ENCODE measurements at places on chromosomes 1 and 21. TPM values are rescaled to one million over a fixed set of nuclear protein-coding genes. Genes with fewer than 3 reads are reported as not detected.

TMEM52 gene
- total RNA-seq = 1.4 TPM

PROK1 gene
- not detected for total RNA-seq

KCNJ10 gene
- not detected for total RNA-seq

FCRLA gene
- not detected for total RNA-seq

PPFIA4 gene
- 14.7 TPM for total RNA-seq

CCDC190 gene
- not detected for total RNA-seq

RNU1-1 gene
- total RNA-seq = 1,003 TPM

CD5L gene
- total RNA-seq = not detected

TAL1 gene
- not detected for total RNA-seq

C1QC gene
- not detected for total RNA-seq

KCNE2 gene
- not detected for total RNA-seq

TIE1 gene
- total RNA-seq = 0.59 TPM

S100A7A gene
- total RNA-seq = not detected

TMEM79 gene
- total RNA-seq = 10.1 TPM

NBPF6 gene
- total RNA-seq = not detected

SPRR2B gene
- total RNA-seq = not detected

Measured in activated CD8-positive, alpha-beta memory T cell treated with anti-CD3 and anti-CD28 coated beads for 36 hours (primary cell).